ENCODE measurements at places on chromosomes 16 and 17.
A peak's percentile ranks its signal among the peaks of the same experiment; 100 is the strongest.

- DNase-seq, result peak; percentile 11
- H3K27ac ChIP-seq, result no peak overlapping the region
- no peak overlapping the region for H3K4me3 ChIP-seq
- H3K27me3 ChIP-seq, result no peaks in the 10 kb centered on the region
- no peaks in the 10 kb centered on the region for H3K36me3 ChIP-seq
These were observed 90.1 kb upstream of the CDC42EP4 start for GRCh38 chr17:73401911-73402310.

DNA sequence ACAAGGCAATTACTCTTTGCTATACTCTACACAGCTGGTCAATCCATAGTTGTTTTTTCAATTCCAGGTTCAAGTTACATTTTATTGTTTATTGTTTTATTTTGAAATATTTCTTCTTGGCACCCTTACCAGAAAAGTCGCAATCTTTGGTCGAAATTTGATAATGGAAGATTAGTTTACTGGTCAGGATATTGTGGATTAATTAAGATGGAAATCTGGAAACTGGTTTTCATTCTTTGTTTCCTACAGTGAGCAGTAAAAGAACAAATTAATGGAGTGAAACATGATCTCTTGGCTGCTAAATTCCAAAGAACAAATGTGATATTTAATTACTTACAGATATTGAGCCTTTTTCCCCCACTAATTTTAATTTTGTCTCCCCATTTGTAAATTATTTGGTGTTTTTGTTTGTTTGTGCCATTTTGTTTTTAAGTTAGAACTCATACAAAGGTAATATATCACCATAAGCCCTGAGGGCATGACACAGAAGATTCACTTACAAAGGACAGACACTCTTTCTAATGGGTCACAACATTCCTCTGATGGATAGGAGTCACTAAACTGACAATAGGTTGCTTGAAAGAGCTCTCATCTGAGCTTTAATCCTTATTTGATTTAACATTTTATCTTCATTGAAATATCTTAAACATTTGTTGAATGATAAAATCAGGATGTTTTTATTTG lies 700.2 kb downstream of the KCNJ2 start:
- no peaks in the 10 kb centered on the region for H3K4me1 ChIP-seq
- no peak overlapping the region for H3K27ac ChIP-seq
- no peak overlapping the region for H3K4me3 ChIP-seq

- no peaks in the 10 kb centered on the region for H3K4me1 ChIP-seq
- H3K4me3 ChIP-seq, result no peak overlapping the region
- H3K27me3 ChIP-seq, result peaks cover 30% of the 10 kb centered on the region
- H3K36me3 ChIP-seq, result no peaks in the 10 kb centered on the region
- no peak for DNase-seq
These were observed 8.6 kb downstream of the SLC47A1 start for GRCh38 chr17:19542247-19542646.

GRCh38 chr17:17304521-17304985 lies 1.4 kb downstream of the NT5M start:
- H3K4me1 ChIP-seq, result peaks cover 31% of the 10 kb centered on the region
- no peaks in the 10 kb centered on the region for H3K27me3 ChIP-seq
- peak; percentile 34 for DNase-seq
- H3K36me3 ChIP-seq, result no peaks in the 10 kb centered on the region
- peak overlapping the region; percentile 83 for H3K4me3 ChIP-seq

- peak overlapping the region; percentile 6 for H3K27ac ChIP-seq
- H3K27me3 ChIP-seq, result no peaks in the 10 kb centered on the region
- H3K36me3 ChIP-seq, result peaks cover 12% of the 10 kb centered on the region
- DNase-seq, result no peak
- H3K4me3 ChIP-seq, result no peak overlapping the region
- H3K4me1 ChIP-seq, result no peaks in the 10 kb centered on the region
These were observed 55.3 kb downstream of the NUP88 start for GRCh38 chr17:5364156-5364555.

DNA sequence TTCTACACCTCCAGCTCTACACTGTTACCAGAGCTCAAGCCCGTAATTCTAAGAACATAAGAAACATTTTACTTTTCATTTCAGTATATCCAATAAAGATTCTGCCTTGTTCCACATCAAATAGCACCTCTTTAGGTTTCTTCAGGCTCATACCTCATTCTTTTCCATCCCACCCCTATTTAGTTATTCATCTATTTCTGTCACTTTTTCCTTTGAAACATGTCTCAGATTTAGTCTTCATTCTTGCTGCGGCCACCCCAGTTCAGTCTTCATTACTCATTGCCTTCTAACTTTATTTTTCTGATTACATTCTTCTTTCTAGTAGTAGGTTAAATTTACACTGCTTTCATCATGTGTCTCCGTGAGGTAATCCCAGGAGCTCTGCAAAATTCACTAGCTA lies 33.5 kb downstream of the PPM1E start:
- DNase-seq, result no peak
- peak overlapping the region; percentile 0 for H3K27ac ChIP-seq
- peaks cover 11% of the 10 kb centered on the region for H3K27me3 ChIP-seq
- H3K36me3 ChIP-seq, result peaks cover 3% of the 10 kb centered on the region

- no peaks in the 10 kb centered on the region for H3K36me3 ChIP-seq
- H3K4me1 ChIP-seq, result no peaks in the 10 kb centered on the region
- H3K27me3 ChIP-seq, result no peaks in the 10 kb centered on the region
- no peak overlapping the region for H3K27ac ChIP-seq
- DNase-seq, result no peak
These were observed 187.5 kb upstream of the CDH11 start for GRCh38 chr16:65309354-65309753.

DNA sequence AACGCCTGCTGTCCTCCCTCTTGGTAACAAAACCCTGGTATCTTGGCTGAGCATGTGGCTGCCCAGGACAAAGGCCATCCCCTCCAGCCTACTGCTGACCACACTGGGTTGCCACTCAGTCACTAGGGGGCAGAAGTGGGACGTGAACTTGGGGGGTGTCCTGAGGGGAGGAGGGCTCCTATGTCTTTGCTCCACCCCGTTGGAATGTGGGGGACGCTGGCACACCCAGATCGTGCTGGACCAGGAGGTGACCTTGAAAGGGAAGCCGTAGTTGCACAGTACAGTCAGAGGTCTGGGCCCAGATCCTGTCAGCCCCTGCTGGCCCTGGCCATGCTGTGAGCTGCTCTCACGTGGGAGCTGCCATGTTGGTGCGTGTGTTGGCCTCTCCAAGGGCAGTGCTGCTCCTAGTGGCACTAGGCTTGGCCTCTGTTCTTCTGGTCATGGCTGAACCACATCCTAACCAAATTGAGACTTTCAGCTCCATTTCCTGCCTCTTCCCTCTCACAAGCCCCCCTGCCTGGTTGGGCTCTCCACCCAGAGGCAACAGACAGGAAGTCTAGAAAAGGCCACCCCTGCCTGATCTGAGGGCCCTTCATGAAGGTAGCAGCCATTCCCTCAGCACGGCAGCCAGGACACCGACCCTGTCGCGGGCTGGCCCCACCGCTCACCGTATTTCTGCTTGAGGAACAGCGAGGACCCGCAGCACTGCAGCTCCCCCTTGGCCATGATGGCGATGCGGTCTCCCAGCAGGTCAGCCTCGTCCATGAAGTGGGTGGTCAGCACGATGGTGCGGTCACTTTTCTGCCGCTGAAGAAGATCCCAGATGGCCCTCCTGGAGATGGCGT lies 29.0 kb upstream of the RNPS1 start:
- H3K4me1 ChIP-seq, result no peaks in the 10 kb centered on the region
- no peak overlapping the region for H3K4me3 ChIP-seq
- peak; percentile 27 for DNase-seq
- H3K27me3 ChIP-seq, result no peaks in the 10 kb centered on the region
- H3K36me3 ChIP-seq, result no peaks in the 10 kb centered on the region

DNA sequence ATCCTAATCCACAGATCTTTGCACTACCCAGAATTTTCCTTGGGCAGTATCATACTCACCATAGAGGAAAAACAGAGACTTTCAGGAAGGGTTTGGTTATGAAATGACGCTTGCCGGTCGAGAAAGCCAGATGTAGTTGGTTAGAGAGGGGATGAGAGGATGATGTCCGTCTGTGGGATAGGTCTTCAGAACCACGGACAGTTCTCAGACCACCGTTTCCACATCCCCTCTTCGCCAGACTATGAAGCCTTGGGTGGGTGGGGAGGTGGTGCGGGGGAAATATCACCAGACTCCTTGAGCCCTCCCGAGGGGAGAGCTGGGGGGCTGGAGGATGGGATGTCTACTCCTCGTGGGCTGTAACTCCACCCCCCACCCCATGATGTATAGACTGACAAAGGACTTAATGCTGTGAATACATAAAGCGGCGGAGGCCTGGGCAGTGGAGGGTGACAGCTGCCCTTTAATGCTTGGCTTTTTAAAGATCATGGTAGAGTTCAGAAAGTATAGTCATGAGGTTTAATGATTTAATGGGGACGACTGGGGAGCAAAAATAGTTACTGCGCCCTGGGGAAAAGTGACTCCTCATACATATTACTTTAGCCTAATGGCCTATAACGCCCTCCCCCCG lies 96.6 kb downstream of the MRM1 start:
- H3K4me3 ChIP-seq, result no peak overlapping the region
- no peak for DNase-seq
- no peak overlapping the region for H3K27ac ChIP-seq
- H3K36me3 ChIP-seq, result no peaks in the 10 kb centered on the region
- H3K27me3 ChIP-seq, result peaks cover 34% of the 10 kb centered on the region

GRCh38 chr17:7720125-7720524 lies 2.6 kb downstream of the DNAH2 start:
- DNase-seq, result no peak
- H3K4me1 ChIP-seq, result peaks cover 23% of the 10 kb centered on the region
- H3K27ac ChIP-seq, result no peak overlapping the region
- no peaks in the 10 kb centered on the region for H3K36me3 ChIP-seq

DNA sequence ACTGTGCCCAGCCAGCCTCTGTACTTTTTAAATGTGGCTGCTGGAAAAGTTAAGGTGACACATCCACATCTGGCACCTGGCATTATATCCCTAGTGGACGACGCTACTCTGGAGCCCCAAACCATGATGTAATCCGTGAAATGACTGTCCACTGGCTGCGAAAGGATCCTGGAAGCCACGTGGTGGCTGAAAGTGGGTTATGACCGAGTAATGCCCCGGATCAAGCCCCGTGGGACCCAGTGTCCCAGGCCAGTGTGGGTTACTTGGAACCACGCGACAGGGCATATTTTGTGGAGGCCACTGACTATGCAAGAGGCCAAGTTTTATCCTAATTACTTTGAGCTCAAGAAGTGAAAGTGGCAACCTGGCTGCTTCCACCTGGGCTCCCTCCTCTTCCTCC lies 79.6 kb downstream of the PGS1 start:
- H3K36me3 ChIP-seq, result no peaks in the 10 kb centered on the region
- H3K4me1 ChIP-seq, result no peaks in the 10 kb centered on the region
- no peak for DNase-seq
- H3K27me3 ChIP-seq, result no peaks in the 10 kb centered on the region
- no peak overlapping the region for H3K4me3 ChIP-seq

DNA sequence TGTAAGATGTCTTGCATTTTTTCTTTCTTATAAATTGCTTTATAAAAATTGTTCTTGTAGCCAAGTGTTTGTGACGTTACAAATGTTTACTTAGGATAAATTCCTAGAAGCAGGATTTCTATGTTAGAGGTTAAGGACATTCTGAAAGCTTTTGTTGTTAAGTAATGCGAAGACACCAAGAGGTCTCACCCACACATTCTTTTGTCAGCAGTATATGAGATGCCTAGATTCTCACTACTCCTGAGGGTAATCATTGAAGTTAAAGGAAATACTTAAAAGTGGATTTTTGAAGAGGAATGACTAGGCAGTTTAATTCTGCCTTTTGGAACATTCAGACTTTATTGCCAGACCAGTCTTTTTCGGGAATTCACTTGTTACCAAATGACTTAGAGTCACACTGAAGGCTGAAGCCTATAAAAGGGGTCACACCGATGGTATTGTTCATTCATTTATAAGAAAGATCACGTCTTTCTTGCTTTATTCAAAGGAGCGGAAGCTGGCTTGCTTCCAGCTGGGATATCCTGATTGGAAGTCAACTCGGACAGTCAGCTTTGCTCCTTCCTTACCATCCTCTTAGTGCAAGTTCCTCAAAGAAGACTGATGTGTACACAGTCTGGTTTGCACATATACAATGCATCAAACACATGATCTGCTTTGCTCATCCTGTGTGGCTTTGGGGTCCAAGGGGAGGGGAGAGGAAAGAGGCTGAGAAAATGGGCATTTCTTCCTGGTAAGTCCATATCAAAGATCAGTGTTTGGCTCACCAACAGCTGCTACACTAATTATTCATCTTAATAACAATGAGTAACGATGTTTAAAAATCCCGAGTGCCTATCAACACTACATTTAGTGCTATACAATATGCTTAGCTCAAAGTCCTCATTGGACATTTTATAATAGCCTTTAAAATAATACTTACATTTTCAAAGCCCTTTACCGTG lies 160.0 kb downstream of the MAP2K6 start:
- no peak overlapping the region for H3K27ac ChIP-seq
- H3K36me3 ChIP-seq, result no peaks in the 10 kb centered on the region
- no peak for DNase-seq
- no peak overlapping the region for H3K4me3 ChIP-seq
- peaks cover 16% of the 10 kb centered on the region for H3K27me3 ChIP-seq

DNA sequence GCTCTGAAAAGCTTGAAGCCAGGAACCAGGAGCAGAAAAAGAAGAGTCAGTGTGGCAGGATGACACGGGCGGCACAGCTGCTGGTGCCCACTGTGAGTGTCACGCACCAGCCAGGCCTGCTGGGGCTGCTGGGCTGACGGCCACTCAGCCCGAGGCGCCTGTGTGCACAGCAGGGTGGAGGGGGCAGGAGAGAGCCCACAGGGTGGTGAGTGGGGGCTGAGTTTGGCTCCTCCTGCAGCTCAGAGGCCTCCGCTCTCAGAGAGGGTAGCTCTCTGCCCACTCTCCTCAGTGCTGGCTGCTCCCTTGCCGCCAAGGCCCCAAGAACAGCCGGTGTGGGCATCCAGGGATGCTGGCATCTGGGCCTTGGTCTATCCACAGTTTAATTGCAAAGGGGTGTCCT lies 59.6 kb downstream of the GSG1L start:
- DNase-seq, result no peak
- no peaks in the 10 kb centered on the region for H3K36me3 ChIP-seq
- no peak overlapping the region for H3K4me3 ChIP-seq

DNA sequence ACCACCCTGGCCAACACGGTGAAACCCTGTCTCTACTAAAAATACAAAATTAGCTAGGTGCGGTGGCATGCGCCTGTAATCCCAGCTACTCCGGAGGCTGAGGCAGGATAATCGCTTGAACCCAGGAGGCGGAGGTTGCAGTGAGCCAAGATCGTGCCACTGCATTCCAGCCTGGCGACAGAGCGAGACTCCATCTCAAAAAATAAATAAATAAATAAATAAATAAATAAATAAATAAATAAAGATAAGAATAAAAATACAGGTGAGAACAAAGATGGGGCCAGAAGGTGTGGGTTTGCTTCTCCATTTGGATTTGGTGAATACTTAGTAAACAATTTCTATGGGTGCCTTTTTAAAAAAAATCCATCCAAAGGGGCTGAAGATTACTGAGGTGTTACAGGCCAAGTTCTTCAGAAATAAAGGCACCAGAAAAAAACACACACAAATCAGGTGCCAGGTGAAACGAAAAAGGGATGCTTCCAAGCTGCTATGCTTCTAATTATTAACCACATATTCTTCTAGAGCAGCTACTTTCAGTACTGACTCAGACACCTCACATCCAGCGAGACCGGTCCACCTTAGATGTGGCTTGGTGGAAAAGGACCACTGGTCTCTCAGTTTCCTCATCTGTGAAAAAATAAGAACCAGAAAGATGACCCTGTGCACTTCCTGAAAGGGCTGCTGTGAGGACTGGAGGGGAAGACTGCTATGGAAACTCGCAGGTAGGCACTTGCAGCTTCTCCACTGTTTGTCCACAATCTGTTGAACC lies 9.2 kb downstream of the GLYR1 start:
- DNase-seq, result no peak
- H3K27me3 ChIP-seq, result no peaks in the 10 kb centered on the region
- no peak overlapping the region for H3K4me3 ChIP-seq
- H3K36me3 ChIP-seq, result peaks cover 23% of the 10 kb centered on the region
- H3K27ac ChIP-seq, result no peak overlapping the region
- peaks cover 8% of the 10 kb centered on the region for H3K4me1 ChIP-seq
